Smooth muscle cell of trachea (primary cell): ENCODE measurements at places on chromosomes 4 and X. TPM values are rescaled to one million over a fixed set of nuclear protein-coding genes. Genes with fewer than 3 reads are reported as not detected.

Gene HTR2C
- not detected in 2 replicates for total RNA-seq

Gene ADH1B
- total RNA-seq, result 281 and 965 TPM in 2 replicates

Gene MAML3
- 2.3 TPM in 2 replicates for total RNA-seq

Gene TNMD
- total RNA-seq, result not detected in 2 replicates

Gene MSANTD1
- total RNA-seq, result 0.44 and 0.83 TPM in 2 replicates

Gene USP51
- total RNA-seq, result 1.9 and 2.8 TPM in 2 replicates

Gene MTMR1
- 23.1 and 29.1 TPM in 2 replicates for total RNA-seq

Gene USP17L30
- not detected in 2 replicates for total RNA-seq

Gene LAMP2
- total RNA-seq, result 188 and 228 TPM in 2 replicates

Gene RHOH
- not detected in 2 replicates for total RNA-seq

Gene PLCXD1
- 9.1 and 14.7 TPM in 2 replicates for total RNA-seq

Gene FAM47A
- total RNA-seq, result not detected in 2 replicates

Gene PHOX2B
- total RNA-seq, result not detected in 2 replicates

Gene SCOC
- total RNA-seq, result 49.8 and 66.3 TPM in 2 replicates

Gene PPP2R3B
- 9.6 and 10.9 TPM in 2 replicates for total RNA-seq

Gene TEX13B
- not detected in 2 replicates for total RNA-seq

Gene SLC6A14
- total RNA-seq, result not detected in 2 replicates

Gene CDKL5
- total RNA-seq, result 3.1 and 3.9 TPM in 2 replicates

Gene UFSP2
- 37.5 and 52.1 TPM in 2 replicates for total RNA-seq

Gene SRPK3
- 0.58 and 1.5 TPM in 2 replicates for total RNA-seq

Gene RAB41
- not detected in 2 replicates for total RNA-seq

Gene TRIM60
- total RNA-seq, result not detected in 2 replicates

Gene LRRC66
- total RNA-seq, result 0.83 and 1.5 TPM in 2 replicates

Gene PFKFB1
- not detected in 2 replicates for total RNA-seq

Gene PAGE4
- total RNA-seq, result not detected in 2 replicates

Gene DCLK2
- 13.5 and 16.2 TPM in 2 replicates for total RNA-seq

Gene SAGE1
- total RNA-seq, result not detected in 2 replicates

Gene ADAMTS3
- total RNA-seq, result 4.0 and 5.1 TPM in 2 replicates

Gene NPY1R
- not detected in 2 replicates for total RNA-seq

Gene MMRN1
- 1.6 TPM in 1 of 2 replicates, not detected in the other for total RNA-seq

Gene HPGD
- 0.33 and 0.44 TPM in 2 replicates for total RNA-seq

Gene SPANXD
- total RNA-seq, result not detected in 2 replicates

Gene SUPT20HL2
- not detected in 2 replicates for total RNA-seq

Gene BTK
- 0.15 TPM in 1 of 2 replicates, not detected in the other for total RNA-seq

Gene PABPC4L
- 0.17 and 0.58 TPM in 2 replicates for total RNA-seq

Gene MND1
- total RNA-seq, result 2.2 and 13.1 TPM in 2 replicates

Gene ATP6AP2
- total RNA-seq, result 128 and 211 TPM in 2 replicates

Gene CENPVL1
- total RNA-seq, result not detected in 2 replicates

Gene GPR50
- not detected in 2 replicates for total RNA-seq

Gene NKAP
- total RNA-seq, result 4.0 and 4.8 TPM in 2 replicates

Gene PCYT1B
- total RNA-seq, result 0.15 and 0.17 TPM in 2 replicates

Gene HEPH
- total RNA-seq, result 57.7 and 116 TPM in 2 replicates

Gene CNKSR2
- total RNA-seq, result 0.44 and 0.66 TPM in 2 replicates
